ENCODE measurements at places on chromosomes 3 and 15. TPM values are rescaled to one million over a fixed set of nuclear protein-coding genes. Genes with fewer than 3 reads are reported as not detected.

Gene ZSCAN2
- 10.9 TPM for total RNA-seq

Gene RBM6
- total RNA-seq, result 43.5 TPM

Gene CCDC80
- total RNA-seq, result 281 TPM

Gene GOLGA6B
- total RNA-seq, result under 0.01 TPM

Gene GP5
- under 0.01 TPM for total RNA-seq

Gene CAPN3
- total RNA-seq, result 1.7 TPM

Gene AP3B2
- 0.79 TPM for total RNA-seq

Gene SLC6A6
- 23.9 TPM for total RNA-seq

Gene ACAN
- 0.09 TPM for total RNA-seq

Gene PRSS50
- total RNA-seq, result not detected

Gene VWA5B2
- total RNA-seq, result not detected

Gene UROC1
- total RNA-seq, result not detected

Gene C3orf20
- not detected for total RNA-seq

Gene SAMMSON
- total RNA-seq, result not detected

Gene ICE2
- total RNA-seq, result 33.7 TPM

Gene ZNF639
- 19.5 TPM for total RNA-seq

Gene CDHR4
- total RNA-seq, result 0.43 TPM

Gene CCR9
- not detected for total RNA-seq

Gene HYAL1
- 2.7 TPM for total RNA-seq

Gene EPHA3
- 0.16 TPM for total RNA-seq

Gene ASB14
- total RNA-seq, result 0.17 TPM

Gene CCDC54
- not detected for total RNA-seq

Gene PARP15
- total RNA-seq, result 0.17 TPM

Gene POU1F1
- total RNA-seq, result not detected

Gene CFAP92
- under 0.01 TPM for total RNA-seq

Gene GOLGA8T
- total RNA-seq, result 0.17 TPM

Gene P3H2
- 2.6 TPM for total RNA-seq

Gene ACTC1
- 0.16 TPM for total RNA-seq

Gene CFAP44
- 4.4 TPM for total RNA-seq

Gene NR1D2
- total RNA-seq, result 63.2 TPM

Gene CFAP100
- not detected for total RNA-seq

Gene CFAP161
- 0.16 TPM for total RNA-seq

Gene COMMD2
- 18.0 TPM for total RNA-seq

Gene GCSAM
- not detected for total RNA-seq

Gene GASK1A
- total RNA-seq, result 0.26 TPM

Gene CYP8B1
- total RNA-seq, result not detected

Gene PLA2G4D
- not detected for total RNA-seq

Gene EAF2
- total RNA-seq, result 3.7 TPM

Gene DNAH12
- total RNA-seq, result under 0.01 TPM

Gene KCNMB2
- total RNA-seq, result not detected

Gene GOLGA8S
- under 0.01 TPM for total RNA-seq

Gene MASP1
- 15.3 TPM for total RNA-seq

Gene COPG1
- total RNA-seq, result 338 TPM

Gene PPP1R14D
- not detected for total RNA-seq

Gene ABHD14A
- 11.0 TPM for total RNA-seq

Gene NMNAT3
- total RNA-seq, result 0.60 TPM

Gene CPNE9
- not detected for total RNA-seq

Gene PRC1
- 10.7 TPM for total RNA-seq

Gene C3orf70
- total RNA-seq, result 0.34 TPM

Gene LRRC34
- total RNA-seq, result 0.86 TPM

Gene TTLL13
- total RNA-seq, result 0.16 TPM

Data from bronchial smooth muscle cell (primary cell).